ENCODE measurements at places on chromosomes 7 and 10.
A peak's percentile ranks its signal among the peaks of the same experiment; 100 is the strongest.

- DNase-seq, result no peak
Observed at GRCh38 chr7:22563032-22563501, 63.1 kb upstream of the STEAP1B start.

DNA sequence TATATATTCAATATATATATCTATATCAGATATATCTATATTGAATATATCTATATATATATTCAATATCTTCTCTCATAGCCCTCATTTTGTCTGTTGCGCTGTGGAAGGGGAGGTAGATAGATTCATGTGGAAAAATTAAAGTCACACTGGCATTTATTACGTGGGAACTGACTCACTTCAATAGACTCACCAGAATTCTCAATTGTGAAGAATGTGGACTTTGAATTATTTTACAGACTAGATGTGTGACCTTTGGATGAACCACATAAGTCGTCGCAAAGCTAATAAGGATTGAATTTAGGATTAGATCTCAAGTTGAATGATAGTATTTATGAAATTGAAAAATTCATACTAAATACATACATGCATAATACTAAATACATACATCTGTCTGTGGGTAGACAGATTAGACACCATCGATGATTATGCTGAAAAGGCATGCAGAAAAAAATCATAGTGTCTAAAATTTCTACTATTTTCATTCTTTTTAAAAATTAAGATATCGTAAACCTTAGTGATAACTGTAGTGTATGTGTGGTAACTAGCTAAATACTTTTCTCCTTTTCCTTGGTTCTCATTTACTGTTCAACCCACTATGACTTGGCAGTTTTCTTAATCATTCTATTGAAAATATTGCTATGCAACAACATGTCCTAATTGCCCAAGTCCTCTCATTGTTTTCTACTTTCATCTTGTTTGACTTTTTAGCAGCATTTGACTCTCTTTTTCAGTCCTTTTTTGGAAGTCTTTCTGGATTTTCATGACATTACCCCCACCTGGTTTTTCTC, 61.8 kb upstream of the A1CF start:
- DNase-seq, result no peak

GRCh38 chr10:99658622-99659030, 683 bp upstream of the ENTPD7 start:
- peak; percentile 16 for DNase-seq

DNA sequence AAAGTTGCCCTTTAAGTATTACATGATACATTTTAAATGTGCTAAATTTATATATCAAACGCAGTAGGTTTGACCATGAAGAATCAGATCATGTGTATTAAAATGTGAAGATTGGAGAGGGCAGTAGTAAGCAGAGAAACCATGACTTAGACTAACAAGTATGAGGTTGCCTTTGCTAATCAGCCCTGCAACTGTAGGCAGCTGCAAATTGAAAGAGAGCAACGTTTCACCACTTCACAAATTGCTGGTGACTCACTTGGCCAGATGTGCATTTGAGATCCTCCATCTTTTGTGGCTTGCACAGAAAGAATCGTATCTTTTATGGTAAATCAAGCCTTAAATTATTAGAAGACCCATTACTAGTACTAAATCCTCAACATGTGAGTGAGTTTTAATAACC, 10.1 kb upstream of the SEMA3A start:
- DNase-seq, result no peak

DNA sequence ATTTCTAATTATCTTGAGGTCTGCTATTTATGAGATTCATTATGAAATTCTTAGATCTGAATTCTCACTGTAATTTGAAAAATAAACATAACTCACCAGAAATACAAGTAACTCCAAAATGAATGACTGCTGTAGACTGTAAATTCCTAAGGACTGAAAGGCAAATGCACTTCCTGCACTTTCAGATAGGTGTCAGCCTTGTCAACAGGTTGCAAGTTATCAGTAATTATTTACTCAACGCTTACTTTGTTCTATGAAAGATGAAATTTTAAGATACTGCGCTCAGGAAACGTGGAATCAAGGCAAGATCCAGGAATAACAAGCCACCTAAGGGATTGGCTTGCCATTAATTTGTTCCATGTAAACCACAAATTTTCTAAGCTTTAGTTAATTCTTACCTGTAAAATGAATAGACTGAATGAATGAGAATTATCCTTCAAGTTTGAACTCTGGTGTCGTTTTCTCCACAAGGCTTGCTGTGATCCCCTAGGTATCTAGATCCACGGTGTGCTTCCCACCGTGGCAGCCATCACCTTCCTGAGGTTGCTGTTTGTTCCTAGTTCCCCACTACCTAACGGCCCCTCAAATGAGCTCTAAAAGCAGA, 12.6 kb downstream of the DHX32 start:
- DNase-seq, result no peak

- DNase-seq, result no peak
Observed at GRCh38 chr7:29080803-29081202, 65.5 kb downstream of the CPVL start.

DNA sequence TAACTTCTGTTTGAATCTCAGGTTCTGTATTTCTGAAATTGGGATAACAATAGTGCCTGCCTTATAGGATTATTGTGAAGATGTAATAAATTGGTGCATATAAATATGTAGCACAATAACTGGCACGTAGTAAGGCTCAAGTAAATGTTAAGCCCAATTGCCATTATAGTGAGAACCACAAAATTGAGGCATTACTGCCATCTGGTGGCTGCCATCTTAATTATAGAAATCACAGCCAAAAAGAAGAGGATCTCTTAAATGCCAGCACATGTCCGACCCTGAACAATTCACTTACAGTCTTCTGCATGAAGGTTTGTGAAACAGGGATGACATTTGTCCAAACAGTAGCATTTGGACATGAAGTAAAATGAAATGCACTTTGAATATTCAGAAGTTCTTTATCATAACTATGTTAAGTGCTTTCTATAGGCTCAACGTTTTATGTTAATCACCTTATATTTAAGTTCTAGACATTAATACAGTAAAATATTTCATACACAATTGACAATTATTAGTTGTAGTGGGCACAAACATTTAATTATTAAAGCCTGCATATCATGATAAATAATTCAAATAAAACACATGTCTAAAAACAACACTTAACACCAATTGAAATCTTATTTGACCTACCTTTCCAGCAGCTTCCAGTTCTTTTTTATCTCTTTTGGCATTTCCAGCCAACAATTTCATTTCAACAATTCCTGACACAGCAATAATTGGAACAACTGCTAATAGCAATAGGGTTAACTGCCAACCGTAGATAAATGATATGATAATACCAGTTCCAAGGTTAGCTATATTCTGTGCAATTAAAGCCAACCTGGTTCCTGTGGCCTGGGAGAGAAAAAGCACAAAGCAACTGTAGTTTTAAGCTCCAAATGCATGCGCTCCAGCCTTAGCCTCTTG, 58.5 kb downstream of the ABCB4 start:
- peak; percentile 50 for DNase-seq

- DNase-seq, result no peak
Observed at GRCh38 chr7:115748123-115748738, 282.3 kb downstream of the TFEC start.

DNA sequence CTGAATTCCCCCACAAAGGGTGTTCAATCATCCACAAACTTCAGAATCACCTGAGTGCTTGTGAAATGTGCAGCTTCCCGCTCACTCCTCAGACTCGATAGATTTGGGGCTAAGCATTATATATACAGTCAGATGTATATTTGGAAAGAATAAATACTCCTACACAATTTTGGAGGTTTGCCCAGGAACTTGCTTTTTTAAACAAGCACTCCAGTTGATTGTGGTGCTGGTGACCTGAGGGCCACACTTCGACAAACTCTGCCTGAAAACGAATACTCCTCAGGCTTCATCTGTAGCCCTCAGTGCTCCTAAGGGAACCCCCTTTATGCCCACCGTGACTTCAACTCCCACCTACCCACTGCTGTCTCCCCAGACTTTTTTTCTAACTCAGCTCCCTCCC, 211.6 kb downstream of the INHBA start:
- no peak for DNase-seq

DNA sequence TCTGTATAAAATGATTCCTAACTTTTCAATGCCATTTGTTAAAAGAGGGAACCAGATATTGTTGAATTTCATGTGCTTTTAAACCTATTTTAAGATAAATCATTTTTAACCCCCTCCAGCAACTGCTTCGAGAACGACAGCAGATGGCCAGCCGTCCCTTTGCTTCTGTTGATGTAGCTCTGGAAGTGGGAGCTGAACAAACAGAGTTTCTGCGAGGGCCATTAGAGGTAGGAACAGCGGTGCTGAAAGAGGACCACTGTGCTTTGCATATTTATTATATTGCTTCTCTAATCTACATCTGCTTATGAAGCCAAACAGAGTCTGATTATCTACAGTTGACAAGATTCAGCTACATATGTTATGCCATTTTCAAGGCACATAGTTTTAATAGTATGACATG, 545.9 kb downstream of the GFRA1 start:
- DNase-seq, result no peak

DNA sequence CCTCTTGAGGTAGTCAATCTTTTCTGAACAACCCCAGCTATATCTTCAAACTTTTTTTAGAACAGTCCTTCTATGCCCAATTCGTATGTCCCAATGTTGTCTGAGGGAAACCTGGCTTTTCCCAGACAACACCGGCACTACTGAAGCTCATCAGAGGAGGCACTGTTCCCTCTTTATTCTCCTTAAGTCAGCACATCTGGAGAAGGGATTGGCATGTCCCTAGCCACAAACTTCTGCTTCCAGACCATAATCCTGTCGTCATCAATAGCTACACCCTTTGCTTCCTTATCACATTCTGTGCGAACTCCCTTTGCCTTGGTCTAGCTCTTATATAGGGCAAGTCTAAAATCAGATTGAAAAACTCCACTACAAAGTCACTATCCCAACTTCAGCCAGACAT, 22.9 kb downstream of the PON3 start:
- DNase-seq, result no peak

DNA sequence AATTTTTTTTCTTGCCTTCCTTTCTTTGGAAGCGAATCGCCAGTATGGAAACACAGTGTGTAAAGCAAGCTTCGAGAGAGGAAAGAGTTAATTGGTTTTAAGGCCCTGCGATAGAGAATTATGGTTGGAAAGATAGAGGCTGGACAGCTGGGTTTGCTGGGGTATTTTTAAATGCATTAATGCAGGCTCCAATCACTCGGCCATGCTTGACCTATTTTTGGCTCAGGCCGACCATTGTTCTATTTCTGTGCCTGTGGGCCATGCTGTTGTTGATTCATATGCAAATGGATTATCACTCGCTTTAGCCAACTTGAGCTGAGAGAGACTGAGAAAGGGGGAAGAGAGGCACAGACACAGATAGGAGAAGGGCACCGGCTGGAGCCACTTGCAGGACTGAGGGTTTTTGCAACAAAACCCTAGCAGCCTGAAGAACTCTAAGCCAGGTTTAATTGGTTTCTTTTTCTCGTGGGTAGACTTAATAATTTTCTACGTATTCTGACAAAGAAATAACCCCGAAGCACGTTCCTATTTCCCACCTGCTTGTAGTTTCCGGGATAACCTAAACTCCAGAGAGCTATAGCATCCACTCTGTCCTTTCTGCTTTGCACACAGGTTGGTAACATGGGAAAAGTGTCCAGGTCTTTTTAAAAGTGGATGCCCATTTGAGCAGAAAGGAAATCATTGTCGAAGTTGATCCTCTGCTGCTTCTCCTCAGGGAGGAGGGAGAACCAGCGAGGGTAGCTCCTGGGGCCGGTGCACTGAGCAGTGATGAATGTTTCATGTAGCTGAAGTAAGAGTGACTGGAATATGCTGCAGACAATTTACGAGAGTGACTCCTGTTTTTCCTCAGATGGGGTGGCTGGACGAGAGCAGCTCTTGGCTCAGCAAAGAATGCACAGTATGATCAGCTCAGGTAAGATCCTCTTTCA, at the start of gene HDAC9:
TSS of gene HDAC9 (plus strand) at position 338 of the 929 bp plus-strand sequence. CDS start at position 892, 554 bp downstream.
- DNase-seq, result no peak

- no peak for DNase-seq
Observed at GRCh38 chr7:105487579-105488571, 34.2 kb downstream of the PUS7 start.

GRCh38 chr7:31646942-31647341, 40.1 kb upstream of the PPP1R17 start:
- DNase-seq, result no peak

DNA sequence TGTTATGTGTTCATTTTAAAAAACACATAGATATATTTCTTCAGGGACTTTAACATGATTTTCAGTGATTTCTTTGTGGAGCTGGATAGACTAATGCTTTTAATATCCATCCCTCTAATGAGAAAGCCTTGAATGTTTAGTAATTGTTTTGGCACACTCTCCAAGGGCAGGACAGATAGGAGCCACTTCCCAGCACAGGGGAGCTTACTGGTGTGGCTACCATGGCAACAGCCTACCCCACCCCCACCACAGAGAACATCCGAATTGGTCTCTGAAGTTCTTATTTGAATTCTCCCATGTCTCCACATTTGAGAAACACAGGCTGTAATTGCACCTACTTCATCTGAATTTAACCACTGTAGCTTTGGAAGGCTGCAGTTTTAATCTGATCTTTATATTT, 87.7 kb downstream of the PRKG1 start:
- no peak for DNase-seq

GRCh38 chr10:113291413-113291812, 261.4 kb upstream of the HABP2 start:
- no peak for DNase-seq

- DNase-seq, result no peak
Observed at GRCh38 chr7:159084069-159084801, 60.4 kb downstream of the VIPR2 start.

DNA sequence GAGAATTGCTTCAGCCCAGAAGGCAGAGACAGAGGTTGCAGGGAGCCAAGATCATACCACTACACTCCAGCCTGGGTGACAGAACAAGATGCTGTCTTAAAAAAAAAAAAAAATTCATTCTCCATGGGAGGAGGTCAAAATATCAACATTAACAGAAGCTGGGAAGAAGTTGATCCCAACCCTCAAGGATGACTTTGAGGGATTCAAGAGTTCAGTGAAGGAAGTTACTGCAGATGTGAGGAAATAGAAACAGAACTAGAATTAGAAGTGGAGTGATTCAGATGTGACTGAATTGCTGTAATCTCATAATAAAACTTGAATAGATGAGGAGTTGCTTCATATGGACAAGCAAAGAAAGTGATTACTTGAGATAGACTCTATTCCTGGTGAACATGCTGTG, 19.7 kb upstream of the RPEL1 start:
- DNase-seq, result no peak

- no peak for DNase-seq
Observed at GRCh38 chr7:121202834-121203233, 126.0 kb upstream of the WNT16 start.

GRCh38 chr10:79206300-79207095, 137.7 kb downstream of the ZMIZ1 start:
- no peak for DNase-seq

DNA sequence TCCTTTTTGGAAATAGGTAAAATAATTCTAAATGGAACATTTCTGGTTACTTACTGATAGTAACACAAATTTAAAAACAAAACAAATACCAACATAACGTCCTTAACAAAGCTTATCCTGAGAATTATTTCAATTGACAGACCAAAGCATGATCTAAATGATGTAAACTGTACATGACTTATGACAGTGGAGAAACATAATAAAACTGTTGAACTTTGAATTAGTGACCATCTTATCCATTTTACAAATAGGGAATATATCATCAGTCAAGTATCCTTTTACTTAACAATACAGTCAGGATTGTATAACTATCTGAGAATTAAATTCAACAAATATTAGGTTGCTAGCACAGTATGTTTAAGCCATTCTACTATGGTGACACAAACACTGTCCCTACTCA, 2.4 kb downstream of the IPMK start:
- DNase-seq, result no peak

- DNase-seq, result no peak
Observed at GRCh38 chr7:95861041-95861440, 88.7 kb downstream of the DYNC1I1 start.

- DNase-seq, result no peak
Observed at GRCh38 chr10:128451879-128452278, 325.7 kb upstream of the MKI67 start.
